ENCODE measurements at places on chromosomes 4 and X. TPM values are rescaled to one million over a fixed set of nuclear protein-coding genes. Genes with fewer than 3 reads are reported as not detected.

GRCh38 chr4:7765666-7766065 lies 174.0 kb downstream of the AFAP1 start:
- H3K36me3 ChIP-seq: no peaks in the 10 kb centered on the region
- H3K27me3 ChIP-seq: no peaks in the 10 kb centered on the region
- H3K4me1 ChIP-seq: no peaks in the 10 kb centered on the region

DNA sequence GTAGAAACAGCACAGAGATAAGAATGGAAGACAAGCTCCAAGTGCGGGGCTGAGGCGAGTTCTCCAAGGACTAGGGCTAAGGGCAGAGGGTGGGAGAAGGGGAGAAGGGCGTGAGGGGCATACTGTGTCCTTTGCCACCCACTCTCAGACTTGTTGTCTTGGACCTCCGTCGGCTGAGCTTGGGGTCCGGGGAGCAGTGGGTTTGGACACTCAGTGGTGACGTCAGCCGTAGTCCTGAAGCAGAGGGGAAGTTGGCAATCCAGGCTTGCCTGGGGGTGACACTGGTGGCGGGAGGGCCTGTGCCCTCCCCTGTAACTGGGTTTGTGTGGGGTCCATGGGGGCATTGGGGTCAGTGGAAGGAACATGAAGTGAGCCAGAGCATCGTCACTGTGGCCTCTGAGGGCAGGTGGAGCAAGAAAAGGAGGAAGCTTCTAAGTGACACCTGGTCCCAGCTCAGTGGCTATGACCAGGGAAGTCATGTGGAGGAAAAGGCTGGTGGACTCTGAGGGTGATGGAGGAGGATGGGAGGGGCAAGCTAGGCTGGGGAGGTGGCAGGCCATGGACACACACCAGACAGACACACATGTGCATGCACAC lies 17.6 kb downstream of the CD99 start:
- no peak for DNase-seq
- H3K4me1 ChIP-seq: peaks cover 37% of the 10 kb centered on the region
- no peaks in the 10 kb centered on the region for H3K27me3 ChIP-seq
- no peak overlapping the region for H3K4me3 ChIP-seq
- H3K36me3 ChIP-seq: no peaks in the 10 kb centered on the region

RENBP gene
- 20.1 TPM for total RNA-seq

DNA sequence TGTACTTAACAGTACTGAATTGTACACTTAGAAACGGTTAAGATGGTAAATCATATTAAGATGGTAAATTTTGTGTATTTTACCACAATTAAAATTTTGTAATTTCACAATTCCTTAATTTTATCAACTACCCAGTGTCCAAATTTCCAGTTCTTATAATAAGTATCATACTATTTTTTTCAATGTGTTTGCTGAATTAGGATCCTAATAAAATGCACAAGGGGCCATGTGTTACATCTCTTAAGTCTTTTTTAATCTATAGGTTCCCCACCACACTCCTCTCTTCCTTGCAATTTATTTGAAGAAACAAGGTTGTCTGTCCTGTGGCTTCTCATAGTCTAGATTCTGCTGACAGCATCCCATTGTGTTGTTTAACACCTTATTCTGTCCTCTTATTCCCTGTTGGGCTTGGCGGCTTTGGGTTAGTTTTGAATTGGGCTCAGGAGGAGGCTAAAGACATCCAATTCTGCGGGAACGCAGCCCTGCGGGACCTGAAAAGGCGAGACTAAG lies 533 bp upstream of the SYAP1 start:
- H3K27me3 ChIP-seq: no peaks in the 10 kb centered on the region
- no peak for DNase-seq
- H3K36me3 ChIP-seq: no peaks in the 10 kb centered on the region
- H3K4me1 ChIP-seq: peaks cover 18% of the 10 kb centered on the region
- peak overlapping the region; percentile 97 for H3K27ac ChIP-seq

GRCh38 chr4:183571350-183571941 lies 66.6 kb downstream of the ING2 start:
- H3K4me3 ChIP-seq: peak overlapping the region; percentile 24
- H3K36me3 ChIP-seq: no peaks in the 10 kb centered on the region
- DNase-seq: peak; percentile 91
- peaks cover 13% of the 10 kb centered on the region for H3K4me1 ChIP-seq

DNA sequence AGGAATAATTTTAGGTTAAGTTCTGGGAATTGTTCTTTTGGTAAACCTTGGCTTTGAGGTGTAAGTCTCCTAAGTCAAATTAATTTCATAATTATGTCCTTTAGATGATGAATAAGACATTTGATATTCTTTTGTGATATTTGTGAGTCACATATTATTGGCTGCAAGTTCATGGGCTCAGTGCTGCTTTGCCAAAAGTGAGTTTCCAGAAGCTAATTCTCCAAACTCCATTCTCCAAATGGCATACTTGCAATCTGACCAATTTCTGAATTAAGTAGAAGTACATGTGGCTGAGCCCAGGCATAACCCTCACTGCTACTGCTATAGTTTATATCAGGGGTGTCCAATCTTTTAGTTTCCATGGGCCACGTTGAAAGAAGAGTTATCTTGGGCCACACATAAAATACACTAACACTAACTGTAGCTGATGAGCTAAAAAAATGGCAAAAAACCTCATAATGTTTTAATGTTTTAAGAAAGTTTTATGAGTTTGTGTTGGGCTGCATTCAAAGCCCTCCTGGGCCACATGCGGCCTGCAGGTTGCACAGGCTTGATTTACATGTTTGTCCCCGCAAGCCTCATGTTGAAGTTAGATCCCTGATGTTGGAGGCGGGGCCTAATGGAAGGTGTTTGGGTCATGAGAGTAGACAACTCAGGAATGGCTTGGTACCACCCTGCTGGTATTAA lies 196.1 kb downstream of the ZNF330 start:
- H3K27ac ChIP-seq: no peak overlapping the region
- H3K27me3 ChIP-seq: no peaks in the 10 kb centered on the region
- no peak overlapping the region for H3K4me3 ChIP-seq
- H3K36me3 ChIP-seq: no peaks in the 10 kb centered on the region
- H3K4me1 ChIP-seq: no peaks in the 10 kb centered on the region

TECRL gene
- total RNA-seq: 0.25 TPM

GRCh38 chrX:71095981-71096759 lies 519 bp downstream of the FOXO4 start:
- H3K27me3 ChIP-seq: no peaks in the 10 kb centered on the region
- peaks cover 10% of the 10 kb centered on the region for H3K4me1 ChIP-seq
- no peaks in the 10 kb centered on the region for H3K36me3 ChIP-seq

GRCh38 chrX:101659601-101660063 lies at the start of gene ARMCX2:
ARMCX2 (minus strand) TSS chrX:101659850; CDS start chrX:101657588, 2,262 bp downstream.
- peak within 1 kb of the TSS; percentile 41 for H3K27ac ChIP-seq
- H3K4me1 ChIP-seq: no peaks in the 10 kb centered on the region
- peak; percentile 71 for DNase-seq
- peak within 1 kb of the TSS; percentile 72 for H3K4me3 ChIP-seq

P2RY8 gene
- total RNA-seq: 11.2 TPM

GRCh38 chrX:87516717-87517121 lies 883 bp upstream of the KLHL4 start:
- DNase-seq: peak; percentile 15
- H3K27me3 ChIP-seq: no peaks in the 10 kb centered on the region
- H3K36me3 ChIP-seq: no peaks in the 10 kb centered on the region
- no peak overlapping the region for H3K4me3 ChIP-seq

ZDHHC15 gene
- total RNA-seq: 3.3 TPM

GRCh38 chr4:184448821-184449220 lies 25.5 kb downstream of the IRF2 start:
- H3K4me3 ChIP-seq: peak overlapping the region; percentile 5
- H3K36me3 ChIP-seq: no peaks in the 10 kb centered on the region
- peaks cover 54% of the 10 kb centered on the region for H3K4me1 ChIP-seq
- H3K27ac ChIP-seq: peak overlapping the region; percentile 84

DNA sequence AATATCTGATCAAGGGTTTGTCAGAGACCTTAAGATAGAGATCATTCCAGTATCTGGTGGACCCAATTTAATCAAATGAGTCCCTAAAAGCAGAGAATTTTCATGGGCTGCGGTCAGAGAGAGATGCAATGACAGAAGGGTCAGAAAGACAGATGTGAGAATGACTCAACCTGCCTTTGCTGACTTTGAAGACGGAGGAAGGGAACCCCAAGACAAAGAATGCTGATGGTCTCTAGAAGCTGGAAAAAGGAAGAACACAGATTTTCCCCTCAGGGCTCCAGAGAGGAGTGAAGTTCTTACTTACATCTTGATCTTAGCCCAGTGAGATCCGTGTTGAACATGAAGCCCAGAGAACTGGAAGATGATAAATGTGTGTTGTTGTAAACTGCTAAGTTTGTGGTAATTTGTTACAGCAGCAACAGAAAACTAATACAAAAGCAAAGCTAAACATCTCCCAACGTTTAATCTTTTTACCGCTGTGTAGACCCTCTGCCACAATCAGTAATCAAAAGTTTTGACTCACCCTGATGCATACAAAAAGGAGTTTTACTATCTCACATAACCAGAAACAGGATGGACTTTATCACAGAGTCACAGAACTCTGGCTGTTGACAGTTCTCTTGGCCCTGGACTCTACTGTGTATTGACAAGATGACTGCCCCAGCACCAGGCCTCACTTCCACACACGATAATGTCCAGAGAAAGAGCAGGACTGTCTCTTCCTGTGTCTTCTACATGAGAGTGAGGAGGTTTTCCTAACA lies 70.2 kb upstream of the MAGEB2 start:
- H3K27me3 ChIP-seq: no peaks in the 10 kb centered on the region
- no peaks in the 10 kb centered on the region for H3K4me1 ChIP-seq
- no peaks in the 10 kb centered on the region for H3K36me3 ChIP-seq
- no peak for DNase-seq
- no peak overlapping the region for H3K4me3 ChIP-seq
- H3K27ac ChIP-seq: no peak overlapping the region

ASB5 gene
- not detected for total RNA-seq

DNA sequence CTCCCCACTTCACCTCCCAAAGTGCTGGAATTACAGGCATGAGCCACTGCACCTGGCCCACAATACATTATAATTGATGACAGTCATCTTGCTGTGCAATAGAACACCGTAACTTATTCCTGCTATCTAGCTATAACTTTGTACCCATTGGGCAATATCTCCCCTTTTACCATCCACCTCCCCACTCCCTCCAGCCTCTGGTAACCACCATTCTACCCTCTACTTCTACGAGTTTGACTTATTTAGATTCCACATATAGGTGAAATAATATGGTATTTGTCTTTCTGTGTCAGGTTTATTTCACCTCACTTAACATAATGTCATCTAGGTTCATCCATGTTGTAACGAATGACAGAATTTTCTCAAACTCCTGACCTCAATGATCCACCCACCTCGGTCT lies 8.2 kb upstream of the TEX11 start:
- H3K4me1 ChIP-seq: no peaks in the 10 kb centered on the region
- H3K27ac ChIP-seq: no peak overlapping the region
- no peaks in the 10 kb centered on the region for H3K36me3 ChIP-seq
- no peak for DNase-seq
- H3K27me3 ChIP-seq: no peaks in the 10 kb centered on the region

GAGE2A gene
- not detected for total RNA-seq

GRCh38 chr4:8304827-8305695 lies 35.5 kb downstream of the HTRA3 start:
- H3K36me3 ChIP-seq: no peaks in the 10 kb centered on the region
- DNase-seq: no peak
- H3K4me3 ChIP-seq: no peak overlapping the region
- no peak overlapping the region for H3K27ac ChIP-seq
- peaks cover 6% of the 10 kb centered on the region for H3K4me1 ChIP-seq

CXXC4 gene
- total RNA-seq: 0.25 TPM

GRCh38 chr4:164011791-164012190 lies 517.3 kb downstream of the TMA16 start:
- H3K4me3 ChIP-seq: no peak overlapping the region
- H3K27me3 ChIP-seq: no peaks in the 10 kb centered on the region
- DNase-seq: no peak

- DNase-seq: no peak
- peaks cover 5% of the 10 kb centered on the region for H3K4me1 ChIP-seq
- no peaks in the 10 kb centered on the region for H3K36me3 ChIP-seq
- no peaks in the 10 kb centered on the region for H3K27me3 ChIP-seq
- peak overlapping the region; percentile 61 for H3K4me3 ChIP-seq
Observed at GRCh38 chrX:81202943-81203342, 1.0 kb downstream of the SH3BGRL start.

- no peaks in the 10 kb centered on the region for H3K4me1 ChIP-seq
Observed at GRCh38 chrX:105837232-105837631, 14.9 kb downstream of the NRK start.

DNA sequence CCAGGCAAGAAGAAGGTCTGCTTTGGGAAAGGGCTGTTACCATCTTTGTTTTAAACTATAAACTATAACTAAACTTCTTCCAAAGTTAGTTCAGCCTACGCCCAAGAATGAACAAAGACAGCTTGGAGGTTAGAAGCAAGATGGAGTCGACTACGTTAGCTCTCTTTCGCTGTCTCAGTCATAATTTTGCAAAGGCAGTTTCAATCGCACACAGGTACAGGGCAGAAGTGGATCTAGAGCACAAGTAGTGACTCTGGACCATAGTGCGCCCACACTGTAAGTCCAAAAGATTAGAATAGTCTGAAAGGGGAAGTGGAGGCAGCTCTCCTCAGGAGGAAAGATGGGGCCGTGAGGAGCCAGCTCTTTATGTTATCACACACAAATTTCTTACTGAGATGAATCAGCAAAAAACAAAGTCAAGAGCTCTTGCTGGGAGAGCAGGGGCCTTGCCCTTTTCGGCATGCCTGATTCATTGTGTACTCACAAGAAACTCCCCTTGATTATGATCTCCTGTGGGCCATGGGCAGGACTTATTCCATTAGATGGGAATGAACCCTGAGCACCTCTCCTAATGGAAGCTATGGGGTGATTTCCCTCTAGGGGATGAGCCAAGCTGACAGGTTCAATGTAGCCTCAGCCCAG lies 58.6 kb downstream of the FUNDC1 start:
- H3K36me3 ChIP-seq: no peaks in the 10 kb centered on the region
- H3K4me3 ChIP-seq: no peak overlapping the region
- no peaks in the 10 kb centered on the region for H3K4me1 ChIP-seq
- no peak overlapping the region for H3K27ac ChIP-seq
- DNase-seq: no peak

DNA sequence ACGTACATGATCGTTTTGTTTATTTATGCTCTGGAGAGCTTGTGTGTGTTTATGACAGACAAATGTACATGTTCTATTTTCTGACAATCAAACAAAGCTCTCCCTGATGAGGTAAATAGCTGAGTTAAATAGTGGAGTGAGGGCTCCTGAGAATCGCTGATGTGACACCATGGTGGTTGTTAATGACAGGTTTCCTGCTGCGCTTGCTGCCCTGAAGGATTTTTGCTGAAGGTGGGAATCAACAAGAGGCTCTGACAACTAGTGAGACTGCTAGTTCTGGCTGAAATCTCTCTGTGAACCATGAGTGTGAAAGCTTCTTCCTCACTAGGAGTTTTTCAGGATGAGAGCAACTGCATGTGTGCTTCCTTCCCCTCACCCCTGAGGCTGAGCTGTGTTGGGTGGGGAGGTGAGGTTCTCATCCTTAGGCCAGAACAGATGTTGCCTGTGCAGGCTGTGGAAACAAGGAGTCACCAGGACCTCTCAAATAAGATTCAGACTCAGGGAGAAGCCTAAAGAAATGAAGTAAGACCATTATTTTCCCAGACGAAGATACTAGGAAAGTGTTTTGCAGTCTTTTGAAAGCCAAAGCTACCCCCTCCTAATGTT lies 173.4 kb upstream of the JADE1 start:
- no peak overlapping the region for H3K4me3 ChIP-seq
- H3K27me3 ChIP-seq: no peaks in the 10 kb centered on the region
- no peak overlapping the region for H3K27ac ChIP-seq
- DNase-seq: no peak
